ENCODE measurements at places on chromosomes 12 and 14.
A peak's percentile ranks its signal among the peaks of the same experiment; 100 is the strongest.

DNA sequence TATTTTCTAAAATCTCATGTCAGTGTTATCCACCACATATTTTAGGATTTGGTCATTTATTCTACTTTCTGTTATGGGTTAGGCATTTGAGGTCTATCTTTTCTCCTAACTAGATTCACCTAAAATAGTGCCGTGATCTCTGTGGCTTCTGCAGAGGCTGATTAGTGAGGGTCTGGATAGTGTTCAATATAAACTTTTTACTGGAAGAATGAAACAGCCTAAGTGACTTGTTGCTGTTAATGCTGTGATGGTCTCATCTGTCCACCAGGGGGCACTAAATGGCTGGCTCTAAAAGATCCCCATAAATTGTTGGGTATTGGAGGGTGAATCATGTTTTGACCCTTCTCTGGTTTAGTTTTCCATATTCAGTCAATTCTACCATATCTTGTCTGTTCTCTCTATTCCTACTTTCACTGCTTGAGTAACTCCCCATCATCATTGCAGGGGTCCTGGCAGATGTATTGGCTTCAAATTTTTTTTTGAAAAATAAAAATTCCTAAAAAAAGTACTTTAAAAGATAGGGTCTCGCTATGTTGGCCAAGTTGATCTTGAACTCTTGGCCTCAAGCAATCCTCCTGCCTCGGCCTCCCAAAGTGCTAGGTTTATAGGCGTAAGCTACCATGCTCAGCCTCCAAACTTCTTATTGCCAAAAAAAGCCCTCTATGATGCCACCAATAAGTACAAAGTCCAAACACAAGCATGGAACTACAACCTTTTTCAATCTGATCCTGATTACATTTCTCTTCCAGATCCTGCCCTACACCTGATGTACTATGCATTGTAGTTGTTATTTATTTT is 6.9 kb downstream of the PABPN1 start:
- DNase-seq = peak; percentile 65

GRCh38 chr14:71359823-71360222 is 452.6 kb downstream of the PCNX1 start:
- no peak for DNase-seq

DNA sequence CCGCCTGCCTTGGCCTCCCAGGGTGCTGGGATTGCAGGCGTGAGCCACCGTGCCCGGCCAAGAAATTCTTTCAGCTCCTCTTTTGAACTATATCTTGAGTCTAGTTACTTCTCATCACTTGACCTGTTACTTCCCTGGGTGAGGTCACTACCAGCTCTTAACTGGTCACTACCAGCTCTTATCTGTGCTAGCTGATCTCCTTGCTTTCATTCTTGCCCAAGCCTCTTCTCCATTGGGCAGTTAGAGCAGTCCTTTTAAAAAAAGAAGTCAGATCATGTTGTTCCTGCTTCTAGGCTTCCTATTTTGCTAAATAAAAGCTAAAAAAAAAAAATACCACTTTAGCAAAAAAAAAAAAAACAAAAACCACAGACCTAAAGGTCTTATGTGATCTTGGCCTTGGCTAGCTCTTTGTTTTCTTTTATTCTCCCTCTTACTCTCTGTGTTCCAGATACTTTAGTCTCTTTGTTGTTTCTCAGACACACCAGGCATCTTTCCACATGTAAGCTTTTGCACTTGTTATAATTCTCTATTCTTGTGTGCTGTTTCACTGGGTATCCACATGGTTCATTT is 63.5 kb downstream of the RAD51B start:
- no peak for DNase-seq

GRCh38 chr12:110245369-110245772 is 35.7 kb upstream of the ATP2A2 start:
- DNase-seq = peak; percentile 25

DNA sequence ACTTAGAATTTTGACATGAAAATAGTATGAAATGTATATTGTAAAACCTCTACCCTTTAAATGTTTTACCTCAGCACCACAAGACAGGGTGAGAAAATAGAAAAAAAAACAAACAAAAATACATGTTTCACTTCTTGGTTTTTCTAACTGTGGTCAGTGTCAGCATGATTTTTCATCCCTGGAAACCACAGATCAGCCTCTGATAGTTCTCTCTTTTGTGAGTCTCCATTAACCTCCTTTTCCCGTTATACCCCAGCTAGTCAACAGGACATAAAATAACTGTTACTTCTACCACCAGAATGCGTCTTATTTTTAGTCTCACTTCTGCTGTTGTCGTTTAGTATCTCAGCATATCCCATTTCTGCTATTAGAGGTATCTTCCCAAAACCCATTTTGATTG is 48.3 kb upstream of the KCNMB4 start:
- DNase-seq = no peak

DNA sequence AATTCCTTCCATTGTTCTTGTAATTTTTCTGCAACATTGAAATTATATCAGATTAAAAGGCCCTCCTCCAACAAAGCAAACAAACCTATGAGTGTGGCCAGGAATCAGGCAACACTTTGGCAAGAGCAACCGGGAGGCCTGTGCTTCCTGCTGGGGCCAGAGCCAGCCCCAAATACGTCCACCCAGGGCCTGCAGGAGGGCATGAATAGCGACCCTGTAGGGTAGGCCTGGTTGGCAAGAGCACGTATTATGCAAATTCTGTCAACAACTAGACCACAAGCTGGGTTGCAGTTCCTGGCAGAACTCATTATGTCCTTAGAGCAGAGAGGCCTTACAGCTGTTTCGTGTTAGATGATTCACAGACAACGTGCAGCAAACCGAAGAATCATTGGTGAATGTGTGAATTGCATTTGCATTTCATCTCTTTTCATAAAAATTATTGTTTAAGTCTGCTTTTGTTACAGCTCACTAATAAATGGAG is 26.9 kb upstream of the LGALS3 start:
- peak; percentile 7 for DNase-seq

GRCh38 chr12:113273053-113273725 is 51.9 kb downstream of the TPCN1 start:
- no peak for DNase-seq

Measured in activated T-cell treated with anti-CD3 and anti-CD28 coated beads for 4 hours (primary cell).